ENCODE measurements at places on chromosomes 5 and 9.

DNA sequence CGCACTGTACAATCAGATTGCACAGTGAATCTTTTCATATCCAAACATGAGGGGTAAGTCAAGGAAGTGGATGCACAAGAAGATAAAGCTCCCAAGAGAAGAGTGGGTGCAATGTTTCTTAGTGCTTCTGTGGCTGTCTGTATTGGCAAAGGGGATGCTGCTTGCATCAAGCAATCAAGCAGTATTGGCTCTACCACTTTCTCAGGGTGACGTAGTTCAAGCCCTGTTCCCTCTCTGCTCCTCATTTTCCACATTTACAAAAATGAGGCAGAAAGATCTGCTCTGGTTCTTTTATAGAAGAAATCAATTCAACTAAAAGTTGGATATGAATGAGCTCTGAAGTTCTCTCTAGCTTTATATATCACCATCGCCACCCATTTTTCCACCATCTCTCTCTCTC, 2.3 kb downstream of the TNFSF8 start:
- no peak for DNase-seq

GRCh38 chr9:34746526-34746925, 36.6 kb upstream of the CCL21 start:
- no peak for DNase-seq

DNA sequence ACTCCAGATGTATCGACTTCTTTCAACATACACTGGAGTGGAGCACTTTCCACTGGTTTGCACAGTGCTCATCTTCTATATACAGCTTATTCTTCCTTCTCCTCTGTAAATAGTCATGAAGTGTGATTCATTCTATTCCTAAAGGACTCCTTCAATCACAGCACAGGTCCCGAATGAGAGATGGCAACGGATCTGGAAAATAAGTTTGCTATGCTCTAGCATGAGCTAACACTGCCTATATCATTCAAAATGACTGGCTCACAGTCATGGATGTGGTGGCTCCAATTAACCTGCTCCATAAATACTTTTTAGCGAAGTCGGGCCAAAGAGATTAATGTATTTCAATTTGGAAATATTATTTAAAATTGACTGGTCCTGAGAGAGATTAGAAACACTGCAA, 272.1 kb upstream of the CDH6 start:
- no peak for DNase-seq

DNA sequence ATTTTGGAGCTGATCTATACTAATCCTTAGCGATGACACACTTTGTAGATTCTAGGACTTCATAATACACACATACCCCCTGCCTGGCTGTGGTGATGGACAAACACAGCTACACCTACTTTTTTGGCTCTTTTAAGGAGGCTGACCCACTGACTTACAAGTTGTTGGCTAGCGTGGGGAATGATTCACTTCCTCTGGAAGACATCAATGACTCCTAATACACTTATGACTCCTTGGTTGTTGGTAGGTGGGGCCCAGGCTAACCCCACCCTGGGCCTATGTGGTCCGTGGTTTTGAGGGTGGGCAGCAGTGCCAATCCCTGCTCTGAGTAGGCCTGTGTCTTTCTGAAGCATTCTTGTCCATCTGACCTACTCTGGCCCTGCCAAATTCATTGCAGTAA, 144.4 kb downstream of the SLC12A2 start:
- peak; percentile 86 for DNase-seq

DNA sequence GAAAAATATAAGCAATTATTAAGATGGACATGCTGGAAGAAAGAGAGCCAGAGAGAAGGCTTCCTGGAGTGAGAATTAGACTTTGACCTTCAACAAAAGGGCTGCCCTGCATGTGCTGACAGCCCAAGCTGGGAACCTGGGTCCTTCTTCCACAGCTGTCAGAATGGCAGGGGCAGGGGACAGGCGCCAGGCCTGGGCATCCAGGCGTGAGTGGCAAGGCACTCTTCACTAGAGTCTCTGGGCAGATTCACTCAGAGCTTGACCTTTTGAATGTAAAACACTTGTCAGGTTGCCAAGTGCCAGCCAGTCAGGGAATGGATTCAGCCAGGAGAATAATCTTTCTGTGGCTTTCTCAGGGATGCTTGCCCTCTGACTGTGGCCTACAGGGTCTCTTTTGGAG, 119.1 kb upstream of the CLINT1 start:
- no peak for DNase-seq

DNA sequence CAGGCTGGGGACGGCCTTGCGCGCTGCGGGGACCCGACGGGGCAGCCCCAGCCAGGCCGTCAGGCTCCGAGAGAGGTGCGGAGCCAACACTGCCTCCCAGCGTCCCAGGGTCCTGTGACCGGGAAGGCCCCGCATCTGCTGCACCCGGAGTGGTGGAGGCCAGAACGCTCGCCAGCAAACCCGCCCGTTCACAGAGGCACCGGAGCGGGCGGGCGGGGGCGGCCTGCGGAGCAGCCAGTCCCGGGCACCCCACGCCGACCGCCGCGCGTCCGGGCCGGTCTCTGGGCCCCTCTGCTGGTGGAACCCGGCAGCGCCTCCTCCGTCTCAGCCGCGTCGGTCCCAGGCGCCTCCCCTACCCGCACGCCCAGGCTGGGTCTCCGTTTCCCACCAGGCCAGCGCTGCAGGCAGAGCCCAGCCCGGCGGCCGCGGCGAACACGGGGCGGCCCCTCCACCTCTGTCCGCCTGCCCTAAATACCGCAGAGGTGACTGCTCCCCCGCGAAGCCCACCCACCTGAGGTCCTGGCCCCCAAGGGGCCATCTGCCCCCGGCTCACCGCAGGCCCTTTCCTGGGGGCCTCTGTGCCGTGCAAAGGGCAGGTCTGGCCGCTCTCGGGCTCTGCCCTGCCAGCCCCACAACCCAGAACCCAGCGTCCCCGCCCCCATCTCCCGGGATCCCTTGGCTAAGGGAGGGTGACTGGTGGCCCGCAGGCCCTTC, 15.9 kb downstream of the EXD3 start:
- DNase-seq = no peak

DNA sequence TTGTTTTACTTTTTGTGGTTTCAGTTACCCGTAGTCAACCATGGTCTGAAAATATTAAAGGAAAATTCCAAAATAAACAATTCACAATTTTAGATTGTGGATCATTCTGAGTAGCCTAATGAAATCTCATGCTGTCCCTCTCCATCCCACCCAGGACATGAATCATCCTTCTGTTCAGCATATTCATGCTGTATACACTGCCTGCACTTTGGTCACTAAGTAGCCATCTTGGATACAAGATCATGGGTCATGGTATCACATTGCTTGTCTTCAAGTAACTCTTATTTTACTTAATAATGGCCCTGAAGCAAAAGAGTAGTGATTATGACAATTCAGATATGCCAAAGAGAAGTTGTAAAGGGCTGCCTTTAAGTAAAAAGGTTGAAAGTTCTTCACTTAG, 536.5 kb upstream of the ACO1 start:
- DNase-seq = no peak

DNA sequence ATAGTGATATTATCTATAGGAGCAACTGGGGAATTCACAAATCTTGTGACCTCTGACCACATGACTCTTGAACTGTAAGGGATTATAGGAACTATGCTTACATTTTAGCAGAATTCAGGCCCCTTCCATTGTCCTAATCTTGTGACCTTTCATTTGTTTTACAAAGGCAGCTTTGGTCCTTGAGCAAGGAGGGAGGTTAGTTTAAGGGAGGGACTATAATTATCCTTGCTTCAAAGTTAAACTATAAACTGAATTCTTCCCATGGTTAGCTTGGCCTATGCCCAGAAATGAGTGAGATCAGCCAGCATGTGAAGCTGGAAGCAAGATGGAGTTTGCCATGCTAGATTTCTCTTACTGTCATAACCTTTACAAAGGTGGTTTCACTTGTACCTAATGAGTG, 51.2 kb downstream of the TARS1 start:
- DNase-seq = no peak

- DNase-seq = peak; percentile 37
Measured at GRCh38 chr5:108661590-108662219, 86.0 kb upstream of the FER start.

- no peak for DNase-seq
Measured at GRCh38 chr9:131969469-131969989, 110.1 kb downstream of the MED27 start.

DNA sequence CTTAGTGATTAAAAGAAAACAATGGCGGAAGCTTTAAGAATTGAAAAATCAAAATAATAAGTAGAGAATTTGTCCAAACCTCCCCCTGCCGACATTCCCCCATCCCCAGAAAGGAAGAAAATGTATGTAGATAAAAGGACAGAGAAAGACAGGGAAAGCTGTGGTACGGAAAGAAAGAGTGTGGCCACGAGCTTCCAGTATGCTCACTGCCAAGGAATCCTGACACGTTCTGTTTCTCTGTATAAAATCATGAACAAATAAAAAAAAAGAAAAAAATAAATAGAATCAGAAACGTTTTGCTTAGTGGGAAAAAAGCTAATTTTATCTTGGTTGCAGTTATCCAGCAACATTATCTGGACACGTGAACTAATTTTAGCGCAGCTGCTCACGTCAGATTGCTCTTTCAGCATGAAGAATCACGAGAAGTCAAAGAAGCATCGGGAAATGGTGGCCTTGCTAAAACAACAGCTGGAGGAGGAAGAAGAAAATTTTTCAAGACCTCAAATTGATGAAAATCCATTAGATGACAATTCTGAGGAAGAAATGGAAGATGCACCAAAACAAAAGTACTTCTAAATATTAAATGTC, 15.2 kb downstream of the DNAJC21 start:
- DNase-seq = no peak

GRCh38 chr5:40027400-40027799, 602.6 kb upstream of the DAB2 start:
- DNase-seq = no peak

DNA sequence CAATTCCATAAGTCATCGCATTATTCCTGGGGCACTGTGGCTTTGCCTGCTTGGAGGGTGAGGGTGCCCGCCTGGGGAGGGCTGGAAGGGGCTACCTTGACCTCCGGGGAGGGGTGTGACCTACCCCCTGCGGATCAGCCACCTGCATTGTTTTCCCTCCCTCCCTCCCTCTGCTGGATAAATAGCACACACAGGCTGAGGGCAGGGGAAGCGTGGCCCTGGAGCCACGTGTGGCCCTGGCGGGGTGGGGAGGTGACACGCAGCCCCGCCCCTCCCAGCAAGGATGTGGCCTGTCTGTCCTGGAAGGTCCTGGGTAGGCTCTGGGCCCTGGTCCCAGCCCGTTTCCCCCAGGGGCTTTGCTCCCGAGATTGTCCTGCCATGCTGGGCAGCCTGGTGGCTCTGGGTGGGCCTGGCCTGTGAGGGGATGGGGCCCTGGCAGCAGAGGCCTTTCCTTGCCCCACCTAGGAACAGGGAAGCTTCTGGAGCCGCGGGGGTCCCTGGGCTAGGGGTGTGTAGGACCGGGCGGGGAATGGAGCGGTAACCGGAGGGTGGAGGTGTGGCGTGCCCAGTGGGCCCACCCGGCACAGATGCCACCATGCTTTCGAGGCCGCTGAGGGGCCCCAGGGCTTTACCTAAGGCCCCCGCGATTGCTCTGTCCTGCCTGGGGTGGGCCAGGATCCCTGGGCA, 33.4 kb downstream of the RXRA start:
- DNase-seq = no peak

GRCh38 chr5:158744226-158744625, 355.5 kb downstream of the EBF1 start:
- no peak for DNase-seq

Measured in fibroblast of the conjunctiva (primary cell).